Kidney (tissue), 22 donors: ENCODE measurements at places on chromosomes 1 and 21.

DNA sequence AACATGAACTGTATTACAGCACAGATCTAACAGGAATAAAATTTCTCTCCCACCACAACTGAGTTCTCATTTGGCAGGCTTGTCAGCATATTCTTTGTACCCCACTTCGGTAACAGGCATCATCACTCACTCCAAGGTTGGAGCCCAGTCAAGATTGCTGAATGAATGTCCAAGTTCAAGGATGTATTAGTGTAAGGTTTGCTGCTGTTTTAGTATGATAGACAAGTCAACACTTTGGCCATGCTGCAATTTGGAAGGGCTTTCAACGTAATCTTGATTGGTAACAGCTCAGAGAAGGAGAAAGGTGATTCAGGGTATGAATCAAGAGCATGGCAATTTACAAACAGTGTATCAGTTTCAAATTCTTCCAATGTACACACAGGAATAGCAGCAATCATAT, 6.8 kb downstream of the SSX2IP start:
- no peaks in the 10 kb centered on the region for H3K36me3 ChIP-seq
- no peak overlapping the region for H3K27ac ChIP-seq

DNA sequence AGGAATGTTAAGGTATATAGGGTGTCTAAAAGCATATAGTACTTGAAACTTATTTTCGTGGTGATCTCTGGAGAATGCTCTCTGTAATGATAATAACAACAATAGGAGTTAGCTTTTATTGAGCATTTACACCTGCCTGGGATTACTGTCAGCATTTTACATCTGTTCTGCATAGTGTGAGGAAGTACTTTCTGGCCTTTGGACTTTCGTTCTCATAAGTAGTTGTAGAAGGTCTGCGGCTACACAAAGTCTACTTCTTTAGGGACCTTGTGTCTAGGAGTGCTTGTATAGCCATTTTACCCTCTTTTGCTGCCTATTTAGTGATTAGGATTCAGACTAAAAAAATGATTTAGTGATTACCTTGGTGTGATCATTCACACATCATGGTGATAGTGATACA, 103.6 kb upstream of the GPR52 start:
- no peak overlapping the region for H3K4me3 ChIP-seq
- H3K36me3 ChIP-seq: no peaks in the 10 kb centered on the region
- no peaks in the 10 kb centered on the region for H3K4me1 ChIP-seq
- no peaks in the 10 kb centered on the region for H3K27me3 ChIP-seq
- no peak for DNase-seq

DNA sequence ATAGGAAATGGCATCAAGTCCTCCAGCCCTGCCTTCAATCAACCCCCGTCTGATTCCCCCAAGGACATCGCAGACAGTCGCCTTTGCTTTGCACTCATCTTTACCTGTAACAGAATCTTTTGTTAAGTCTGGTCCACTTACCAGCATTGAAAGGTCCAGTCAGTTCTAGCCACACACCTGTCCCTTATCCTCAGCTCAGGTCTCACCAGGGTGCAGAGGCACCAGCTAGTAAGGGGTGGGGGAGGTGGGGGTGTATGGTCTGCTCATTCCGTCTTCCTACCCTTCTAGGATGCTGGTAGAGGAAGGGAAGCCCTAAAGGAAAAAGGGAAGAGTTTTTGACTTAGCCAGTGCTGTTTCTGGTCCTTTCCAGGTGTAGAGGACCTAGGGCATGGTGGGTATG, 427.7 kb downstream of the MATN1 start:
- H3K4me3 ChIP-seq: no peak overlapping the region
- H3K27ac ChIP-seq: no peak overlapping the region
- H3K27me3 ChIP-seq: no peaks in the 10 kb centered on the region

GRCh38 chr1:20893931-20894330, 106.8 kb upstream of the HP1BP3 start:
- H3K4me1 ChIP-seq: no peaks in the 10 kb centered on the region
- H3K27ac ChIP-seq: no peak overlapping the region
- no peak for DNase-seq
- peaks cover 12% of the 10 kb centered on the region for H3K36me3 ChIP-seq

- no peak overlapping the region for H3K4me3 ChIP-seq
- no peak overlapping the region for H3K27ac ChIP-seq
- no peaks in the 10 kb centered on the region for H3K27me3 ChIP-seq
- H3K4me1 ChIP-seq: peaks cover 14% of the 10 kb centered on the region
Measured at GRCh38 chr1:209767096-209767495, 11.2 kb downstream of the TRAF3IP3 start.

DNA sequence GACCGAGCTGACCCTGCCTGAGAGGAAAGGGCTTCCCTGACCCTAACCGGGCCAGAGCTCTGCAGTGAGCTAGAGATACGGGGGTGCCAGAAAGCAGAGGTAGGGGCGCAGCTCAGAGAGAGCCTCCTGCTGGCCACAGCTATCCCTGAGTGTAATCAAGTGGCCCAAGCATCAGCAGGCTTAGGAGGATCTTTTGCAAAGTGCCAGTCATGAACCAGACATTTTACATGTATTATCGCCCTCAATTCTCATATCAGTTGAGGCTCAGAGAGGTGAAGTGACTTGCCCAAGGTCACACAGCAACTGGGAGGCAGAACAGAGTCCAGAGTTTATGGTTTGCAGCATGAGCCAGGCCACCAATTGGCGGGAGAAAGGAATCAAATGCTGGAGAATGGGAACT, 7.0 kb upstream of the ID3 start:
- H3K27ac ChIP-seq: no peak overlapping the region
- H3K27me3 ChIP-seq: no peaks in the 10 kb centered on the region
- no peak for DNase-seq
- peaks cover 23% of the 10 kb centered on the region for H3K4me1 ChIP-seq
- no peaks in the 10 kb centered on the region for H3K36me3 ChIP-seq
- H3K4me3 ChIP-seq: no peak overlapping the region

DNA sequence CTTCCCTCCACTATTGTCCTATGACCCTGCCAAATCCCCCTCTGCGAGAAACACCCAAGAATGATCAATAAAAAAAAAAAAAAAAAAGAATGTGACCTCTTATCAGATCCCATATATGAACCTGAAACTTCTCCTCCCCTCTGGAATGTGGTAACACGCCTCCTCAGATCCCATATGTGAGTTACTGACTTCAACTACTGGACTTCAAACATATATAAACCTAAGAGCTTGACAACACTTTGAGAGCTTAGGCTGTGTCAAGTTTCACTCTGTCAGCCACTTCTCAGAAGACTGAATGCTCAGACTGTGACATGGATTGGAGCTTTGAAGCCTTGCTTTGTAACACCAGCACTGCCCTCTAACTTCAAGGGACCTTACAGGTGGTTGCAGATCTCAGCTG, 148.4 kb downstream of the COP1 start:
- H3K27ac ChIP-seq: no peak overlapping the region
- no peak overlapping the region for H3K4me3 ChIP-seq
- H3K36me3 ChIP-seq: no peaks in the 10 kb centered on the region

DNA sequence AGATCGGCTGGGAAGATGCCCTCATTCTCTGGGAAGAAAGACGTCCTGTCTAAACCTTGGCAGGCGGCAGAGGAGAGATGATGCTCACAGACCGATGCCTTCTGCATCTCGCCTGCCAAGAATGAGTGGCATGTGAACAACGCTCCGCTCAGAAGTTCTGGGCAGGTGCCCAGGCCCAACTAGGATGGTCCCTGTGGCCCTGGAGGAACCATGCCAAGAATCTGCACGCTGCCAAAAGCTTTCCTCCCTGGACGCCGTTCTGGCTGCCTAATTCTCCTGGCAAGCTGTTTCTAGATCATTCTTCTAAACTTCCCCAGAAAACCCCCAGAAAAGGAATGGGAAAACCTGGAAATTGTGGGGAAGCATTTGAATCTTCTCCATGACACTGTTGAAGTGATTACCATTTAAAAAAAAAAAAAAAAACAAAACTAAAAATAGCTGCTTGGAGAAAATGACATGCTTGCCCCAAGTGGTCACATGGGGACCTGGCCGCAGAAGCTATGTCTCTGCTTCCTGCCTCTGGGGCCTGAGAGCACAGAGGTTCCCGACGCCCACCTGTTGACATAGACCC, 440.9 kb downstream of the PRDM2 start:
- H3K27me3 ChIP-seq: no peaks in the 10 kb centered on the region
- H3K27ac ChIP-seq: no peak overlapping the region
- DNase-seq: no peak
- H3K36me3 ChIP-seq: no peaks in the 10 kb centered on the region

DNA sequence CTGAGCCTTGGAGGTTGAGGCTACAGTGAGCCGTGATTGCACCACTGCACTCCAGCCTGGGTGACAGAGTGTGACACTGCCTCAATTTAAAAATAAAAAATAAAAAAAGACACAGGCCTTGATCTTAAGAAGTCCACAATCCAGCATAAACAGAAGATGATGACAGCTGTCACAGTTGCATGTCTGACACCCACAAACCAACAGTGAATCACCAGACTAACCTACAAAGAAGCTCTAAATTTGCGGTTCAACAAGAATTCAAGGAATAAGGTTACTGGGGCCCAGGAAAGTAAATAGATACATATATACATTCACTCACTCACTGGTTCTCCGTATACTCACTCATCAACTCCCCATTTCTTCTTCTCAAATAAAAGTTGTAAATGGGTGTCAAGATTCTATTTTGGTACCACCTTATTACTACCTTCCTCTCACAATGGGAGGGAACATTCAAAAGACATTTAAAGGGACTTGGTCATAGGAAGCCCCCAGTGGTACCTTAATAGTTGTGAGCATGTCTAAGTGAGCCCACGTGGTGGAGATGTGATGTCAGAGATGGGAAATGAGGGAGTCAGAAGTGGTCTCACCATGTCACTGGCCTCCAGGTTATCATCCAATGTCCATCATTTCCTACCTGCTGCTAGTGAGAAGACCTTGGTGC, 66.9 kb upstream of the PRDX6 start:
- no peaks in the 10 kb centered on the region for H3K27me3 ChIP-seq
- no peak for DNase-seq
- no peak overlapping the region for H3K4me3 ChIP-seq
- H3K4me1 ChIP-seq: no peaks in the 10 kb centered on the region
- H3K27ac ChIP-seq: no peak overlapping the region

- H3K36me3 ChIP-seq: no peaks in the 10 kb centered on the region
- H3K4me3 ChIP-seq: no peak overlapping the region
- DNase-seq: no peak
- H3K27ac ChIP-seq: no peak overlapping the region
- no peaks in the 10 kb centered on the region for H3K27me3 ChIP-seq
- no peaks in the 10 kb centered on the region for H3K4me1 ChIP-seq
Measured at GRCh38 chr1:44079566-44079965, 39.1 kb upstream of the KLF17 start.

DNA sequence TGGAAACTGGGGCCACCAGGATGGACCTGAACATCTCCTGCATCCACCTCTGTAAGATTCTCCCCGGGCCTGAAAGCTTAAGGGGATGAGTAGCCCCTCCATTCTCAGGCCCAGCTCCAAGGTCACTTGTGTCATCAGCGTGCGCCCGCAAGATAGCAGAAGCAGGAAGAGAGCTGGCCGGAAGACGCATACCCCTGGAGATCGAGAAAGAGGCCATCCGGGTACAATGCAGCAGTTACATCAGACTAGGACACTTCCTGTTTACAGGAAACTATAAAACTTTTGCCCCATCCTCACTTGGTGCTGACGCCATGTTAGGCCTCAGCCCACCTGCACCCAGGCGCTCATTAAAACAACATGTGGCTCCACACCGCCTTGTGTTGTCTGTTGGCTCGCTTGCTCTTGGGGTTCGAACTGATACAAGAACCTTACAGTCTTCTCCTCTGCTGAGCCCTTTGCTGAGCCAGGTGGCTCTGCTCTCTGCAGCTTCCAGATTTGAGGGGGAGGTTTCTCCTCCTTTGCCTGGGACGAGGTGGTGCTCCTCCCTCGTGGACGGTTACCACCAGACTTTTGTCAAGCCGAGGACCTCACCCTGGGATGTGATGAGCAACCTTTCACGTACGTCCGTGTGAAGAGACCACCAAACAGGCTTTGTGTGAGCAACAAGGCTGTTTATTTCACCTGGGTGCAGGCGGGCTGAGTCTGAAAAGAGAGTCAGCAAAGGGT, 277.5 kb upstream of the C1orf174 start:
- H3K4me3 ChIP-seq: no peak overlapping the region
- no peaks in the 10 kb centered on the region for H3K36me3 ChIP-seq
- H3K27me3 ChIP-seq: no peaks in the 10 kb centered on the region
- H3K27ac ChIP-seq: no peak overlapping the region
- DNase-seq: no peak
- H3K4me1 ChIP-seq: no peaks in the 10 kb centered on the region

DNA sequence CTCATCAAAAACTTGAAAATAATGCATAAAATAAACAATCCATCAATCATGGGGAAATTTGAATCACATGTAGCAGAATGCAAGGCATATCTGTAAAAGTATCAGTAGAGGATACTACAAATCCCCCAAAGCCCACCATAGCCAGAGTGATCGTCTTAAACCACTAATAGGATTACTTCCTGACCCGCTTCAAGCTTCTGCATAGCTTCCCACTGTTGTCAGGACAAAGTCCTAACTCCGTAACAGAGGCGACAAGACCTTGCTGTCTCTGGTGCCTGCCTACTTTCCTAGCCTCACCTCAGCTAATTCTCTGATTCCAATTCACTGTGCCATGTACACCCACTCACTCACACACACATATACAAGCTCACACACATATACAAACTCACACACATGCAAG, 161.2 kb upstream of the NFIA start:
- H3K27ac ChIP-seq: no peak overlapping the region
- no peaks in the 10 kb centered on the region for H3K36me3 ChIP-seq
- no peaks in the 10 kb centered on the region for H3K27me3 ChIP-seq
- no peaks in the 10 kb centered on the region for H3K4me1 ChIP-seq
- no peak overlapping the region for H3K4me3 ChIP-seq

DNA sequence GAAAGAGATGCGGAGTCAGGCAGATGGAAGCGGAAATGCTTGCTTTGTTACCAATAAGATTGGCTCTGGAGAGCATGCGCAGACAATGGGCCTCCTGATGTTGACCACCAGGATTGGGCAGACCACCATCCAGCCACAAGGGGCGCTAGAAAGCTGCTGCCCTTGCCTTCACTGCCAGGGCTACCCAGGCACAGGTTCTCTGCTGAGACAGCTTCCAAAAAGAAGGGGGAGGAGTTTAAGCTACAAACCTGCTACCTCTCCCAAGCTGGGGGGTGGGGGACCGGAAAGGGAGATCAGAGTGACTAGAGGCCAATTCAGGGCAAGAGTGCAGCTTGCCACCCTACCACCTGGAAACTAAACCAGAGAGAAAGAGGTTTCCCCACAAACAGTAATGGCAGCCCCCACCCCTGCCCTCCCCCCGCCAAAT, 369.7 kb downstream of the RRAGC start:
- no peaks in the 10 kb centered on the region for H3K36me3 ChIP-seq
- no peak overlapping the region for H3K4me3 ChIP-seq
- peaks cover 3% of the 10 kb centered on the region for H3K4me1 ChIP-seq
- no peak overlapping the region for H3K27ac ChIP-seq

DNA sequence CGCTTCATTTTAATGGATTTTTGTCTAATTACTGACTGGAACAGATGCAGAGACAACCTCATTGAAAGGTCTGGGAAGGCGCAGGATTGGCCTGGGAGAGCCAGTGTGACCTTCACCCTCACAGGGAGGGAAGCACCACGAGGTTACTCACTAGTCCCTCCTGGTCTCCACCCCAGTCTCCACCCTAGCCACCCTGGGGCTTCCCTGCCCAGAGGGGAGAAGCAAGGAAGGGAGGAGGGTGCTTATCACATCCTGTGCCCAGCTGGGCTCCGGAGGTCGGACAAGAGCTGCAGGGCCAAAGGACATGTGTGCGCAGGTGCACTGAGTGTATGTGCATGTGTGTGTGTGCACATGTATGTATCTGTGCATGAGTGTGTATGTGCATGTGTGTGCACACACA, 220.1 kb upstream of the VAMP3 start:
- H3K27me3 ChIP-seq: no peaks in the 10 kb centered on the region
- DNase-seq: no peak
- peaks cover 33% of the 10 kb centered on the region for H3K4me1 ChIP-seq
